ENCODE measurements at places on chromosomes 5 and 9.

GRCh38 chr9:112494153-112494552 is 7.5 kb downstream of the KIAA1958 start:
- DNase-seq, result no peak

DNA sequence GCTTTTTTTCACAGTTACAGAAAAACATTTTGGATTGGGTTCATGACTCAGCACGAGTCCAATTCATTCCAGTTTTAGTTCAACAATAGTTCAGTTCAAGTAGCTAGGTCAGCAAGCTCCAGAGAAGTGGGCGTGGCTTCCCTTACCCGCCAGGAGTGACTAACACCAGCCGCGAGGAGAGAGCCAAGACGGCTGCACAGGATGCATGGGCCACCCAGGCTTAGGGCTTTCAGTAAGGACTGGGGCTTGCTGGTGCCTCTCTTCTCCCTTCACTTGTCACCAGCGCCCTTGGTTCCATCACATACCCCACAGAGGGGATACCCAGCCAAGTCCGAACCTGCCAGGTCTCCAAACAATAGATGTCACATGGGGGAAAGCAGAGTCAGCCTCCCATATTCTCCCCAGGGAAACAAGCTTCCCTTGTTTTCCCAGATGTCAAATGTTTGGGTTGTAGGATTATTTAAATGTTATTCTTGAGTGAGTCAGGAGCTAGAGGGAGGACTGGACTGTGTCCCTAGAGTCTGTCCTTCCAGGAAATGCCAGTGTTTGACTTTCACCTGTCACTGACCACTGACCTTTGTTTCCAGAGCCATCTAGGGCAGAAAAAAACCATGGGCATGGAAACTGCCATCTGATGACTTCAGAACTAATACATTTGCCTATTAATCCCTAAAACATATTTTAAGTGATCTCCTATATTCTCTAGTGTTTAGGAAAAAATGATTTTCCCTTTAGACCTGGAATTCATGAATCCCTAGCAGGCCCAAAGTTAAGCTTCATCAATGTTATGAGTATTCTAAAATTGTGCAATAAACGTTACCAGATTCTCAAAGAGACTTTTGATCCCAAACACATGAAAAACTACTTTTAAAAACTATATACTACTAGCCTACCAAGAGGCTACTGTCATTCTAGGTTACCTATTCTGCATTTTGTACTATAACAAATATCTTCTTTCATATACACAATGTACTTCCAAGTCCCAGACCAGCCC is 51.9 kb downstream of the NIPAL4 start:
- peak; percentile 17 for DNase-seq

- no peak for DNase-seq
Measured at GRCh38 chr9:33813712-33814641, 3.0 kb upstream of the UBE2R2 start.

- DNase-seq, result peak; percentile 16
Measured at GRCh38 chr9:91714020-91714806, 235.8 kb downstream of the ROR2 start.

DNA sequence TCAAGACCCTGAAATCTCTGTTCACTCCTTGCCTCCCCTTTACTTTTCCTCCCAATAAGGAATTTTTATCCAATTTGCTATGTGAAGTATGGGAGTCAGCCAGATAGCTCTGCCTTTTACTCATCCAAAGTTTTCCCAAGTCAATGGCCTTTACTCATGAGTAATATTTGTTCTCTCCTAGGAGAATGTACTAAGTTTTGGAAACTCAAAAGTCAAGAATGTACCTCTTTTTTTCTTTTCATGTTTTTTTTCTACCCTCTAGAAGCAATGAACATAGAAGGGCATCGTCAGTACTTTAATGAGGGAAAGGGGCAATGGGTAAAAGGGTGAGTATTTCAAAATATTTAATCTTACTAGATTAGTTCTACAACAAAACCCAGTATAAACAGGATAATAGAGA is 140.2 kb upstream of the SGCD start:
- no peak for DNase-seq
